Anterior cingulate cortex (tissue), 58 donors: ENCODE measurements at places on chromosomes 6 and 20.

DNA sequence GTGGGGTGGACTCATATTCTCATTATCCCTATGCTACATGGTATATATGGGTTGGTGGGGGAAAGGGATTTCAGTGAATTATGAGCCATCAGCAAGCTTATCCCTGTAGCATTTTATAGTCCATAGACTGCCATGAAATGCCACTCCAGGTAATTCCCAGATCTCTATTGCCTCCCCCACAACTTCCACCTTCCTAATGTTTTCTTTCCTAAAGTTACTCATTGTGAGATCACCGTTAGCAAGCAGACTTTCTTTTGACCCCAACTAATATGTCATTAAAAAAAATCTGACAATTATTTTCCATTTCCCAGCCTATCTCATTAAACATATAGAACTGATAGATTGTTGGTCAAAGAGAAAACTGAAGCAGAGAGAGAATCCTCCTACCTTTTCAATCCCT, 40.7 kb upstream of the TBX18 start:
- DNase-seq = no peak

DNA sequence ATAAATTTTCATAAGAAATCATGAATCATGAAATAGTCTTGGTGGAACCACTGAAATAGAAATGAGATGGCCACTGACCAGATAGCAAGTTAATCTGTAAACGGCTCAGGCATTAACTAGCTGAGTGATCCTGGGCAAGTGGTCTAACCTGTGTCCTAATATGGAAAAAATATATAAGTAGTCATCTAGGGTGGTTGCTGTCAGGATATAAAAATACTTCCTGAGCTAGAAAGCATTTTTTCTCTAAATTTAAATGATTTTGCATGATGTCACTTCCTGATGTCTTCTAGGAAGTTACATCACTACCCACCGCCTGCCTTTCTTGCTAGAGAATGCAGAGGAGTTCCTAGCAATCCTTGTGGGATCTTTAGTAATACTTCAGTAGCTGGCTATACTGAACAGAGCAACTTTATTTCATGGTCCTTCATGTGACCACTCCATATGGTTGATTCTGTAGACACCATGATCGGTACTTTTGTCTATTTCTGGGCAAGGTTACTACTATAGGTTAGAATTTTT, 228.1 kb upstream of the CEP162 start:
- no peak for DNase-seq

GRCh38 chr6:112384511-112384910, 37.4 kb downstream of the RFPL4B start:
- DNase-seq = no peak

DNA sequence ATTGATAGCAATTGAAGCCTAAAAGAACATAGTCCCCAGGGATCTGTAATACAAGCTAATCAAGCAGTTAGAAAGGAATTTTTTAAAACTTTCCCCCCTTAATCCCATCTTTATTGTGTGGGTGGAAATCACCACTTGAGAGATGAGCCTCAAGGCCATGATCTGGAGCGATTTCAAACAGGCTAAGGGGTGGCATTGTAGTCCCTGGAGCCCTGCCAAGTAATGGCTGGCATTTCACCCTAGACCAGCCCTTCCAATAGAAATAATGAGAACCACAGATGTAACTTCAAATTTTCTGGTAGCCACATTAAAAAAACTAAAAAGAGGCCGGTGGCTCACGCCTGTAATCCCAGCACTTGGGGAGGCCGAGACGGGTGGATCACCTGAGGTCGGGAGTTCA, 46.9 kb downstream of the PRDM1 start:
- DNase-seq = no peak

DNA sequence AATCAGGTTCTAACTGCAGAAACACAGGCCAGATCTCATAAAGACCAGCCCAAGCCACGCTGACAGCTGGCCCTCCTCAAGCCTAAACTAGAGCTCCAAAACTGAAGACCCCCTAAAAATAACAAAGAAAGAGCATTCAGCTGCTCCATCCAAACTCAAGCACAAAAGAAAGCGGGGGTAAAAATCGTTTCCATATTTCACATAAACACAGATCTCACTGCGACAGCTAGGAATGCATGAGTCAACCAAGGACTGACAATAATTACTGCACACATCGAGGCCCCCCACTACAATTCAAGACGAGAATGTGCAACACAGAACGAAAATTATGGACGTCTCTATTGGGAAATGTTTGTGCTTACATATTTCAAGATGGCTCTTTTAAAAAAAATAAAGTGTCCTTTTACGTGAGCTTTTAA, 31.1 kb downstream of the CNKSR3 start:
- DNase-seq = no peak

GRCh38 chr6:147207837-147208754, 3.9 kb downstream of the STXBP5 start:
- DNase-seq = no peak

- DNase-seq = no peak
These were observed 152.5 kb upstream of the BMP5 start for GRCh38 chr6:56027865-56028264.

DNA sequence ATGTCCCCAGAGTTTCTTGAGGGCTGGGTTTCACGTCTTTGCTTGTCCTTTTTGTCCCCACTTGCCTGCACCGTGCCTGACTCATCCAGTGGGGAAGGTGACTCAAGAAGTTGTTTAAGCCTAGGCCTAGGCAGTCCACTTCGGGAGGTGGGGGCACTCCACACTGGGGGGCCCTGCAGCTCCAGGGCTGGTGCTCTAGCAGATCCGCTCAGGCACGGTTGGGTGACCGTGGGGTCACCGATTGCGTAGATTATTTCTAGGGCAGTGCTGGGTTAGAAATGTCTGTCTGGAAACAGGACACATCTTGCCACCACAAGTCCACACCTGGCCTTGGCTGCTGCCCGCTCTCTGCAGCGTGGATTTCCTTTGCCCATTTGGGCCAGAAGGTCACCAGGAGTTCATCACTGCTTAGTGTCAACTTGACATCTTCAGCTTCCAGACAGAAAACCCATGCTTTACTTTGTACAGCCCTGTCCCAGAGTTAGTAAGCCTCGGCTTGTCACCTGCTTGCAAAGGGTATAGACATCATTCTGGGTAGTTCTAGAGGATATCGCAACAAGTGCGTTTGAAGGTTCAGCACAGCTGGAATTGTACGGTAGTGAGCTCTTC, 13.6 kb upstream of the C20orf144 start:
- DNase-seq = no peak

DNA sequence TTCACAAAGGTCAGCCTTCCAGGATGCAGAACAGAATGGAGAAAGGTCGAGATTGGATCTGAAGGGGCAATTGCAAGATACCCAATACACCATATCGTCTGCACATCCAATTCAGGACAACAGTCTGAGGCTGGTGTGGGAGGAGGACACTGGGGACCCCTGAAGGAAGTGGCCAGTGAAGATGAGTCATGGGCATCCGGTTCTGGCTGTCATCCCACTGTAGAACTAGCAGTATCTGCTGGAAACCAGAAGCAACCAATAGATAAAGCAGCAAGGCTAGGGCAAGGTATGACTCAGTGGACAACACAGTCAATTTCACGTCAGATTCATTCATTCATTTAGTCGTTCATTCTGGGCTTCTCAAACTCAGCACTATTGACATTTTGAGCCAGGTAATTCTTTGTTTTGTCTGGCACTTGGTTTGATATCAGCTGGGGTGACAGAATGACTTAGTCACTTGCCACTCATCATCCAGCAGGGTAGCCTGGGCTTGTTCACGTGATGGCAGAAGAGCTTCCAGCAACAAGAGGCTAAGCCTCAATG, 30.3 kb upstream of the SHLD1 start:
- no peak for DNase-seq

GRCh38 chr6:112563368-112563767, 216.2 kb downstream of the RFPL4B start:
- DNase-seq = no peak

- no peak for DNase-seq
These were observed 164.3 kb upstream of the MLN start for GRCh38 chr6:33967966-33968724.

DNA sequence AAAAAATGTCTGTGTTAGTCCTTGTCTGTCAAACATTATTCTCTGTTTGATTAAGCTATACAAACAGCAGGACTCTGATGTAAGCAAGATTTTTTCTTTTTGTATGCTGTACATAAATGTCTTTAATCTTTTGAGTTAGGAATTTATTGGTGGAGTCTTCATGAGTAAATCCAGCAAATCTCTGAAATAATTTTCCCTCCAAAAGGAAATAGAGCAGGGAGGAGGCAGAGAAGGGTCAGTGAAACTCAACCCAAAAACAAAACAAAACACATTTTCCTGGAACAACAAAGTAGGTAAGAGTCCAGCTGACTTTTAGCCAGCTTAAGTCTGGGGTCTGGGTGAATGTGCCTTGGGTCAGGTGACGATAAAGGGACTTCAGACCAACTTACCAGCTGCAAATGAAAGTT, 113.7 kb downstream of the FOXA2 start:
- no peak for DNase-seq

DNA sequence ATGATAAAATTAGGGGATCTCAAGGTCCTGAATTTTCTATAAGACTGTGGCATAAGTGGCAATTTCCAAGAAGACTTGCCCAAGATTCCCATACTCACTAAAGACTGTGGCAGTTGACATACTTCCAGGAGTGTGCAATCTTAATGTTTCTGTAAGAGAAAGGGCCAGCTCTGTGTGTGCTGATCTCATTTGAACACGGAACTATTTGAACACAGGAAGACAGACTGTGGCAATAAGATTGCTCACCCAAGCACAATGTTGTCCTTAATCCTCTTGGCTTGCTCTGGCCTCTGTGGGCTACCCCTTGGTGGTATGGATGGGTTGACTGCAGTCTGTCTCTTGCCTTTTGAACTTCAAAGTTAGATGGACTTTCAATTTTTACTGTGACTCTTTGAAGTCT, 151.4 kb downstream of the PHF3 start:
- no peak for DNase-seq

- DNase-seq = no peak
These were observed 201.3 kb downstream of the EYS start for GRCh38 chr6:65505736-65506135.
